ENCODE measurements at places on chromosomes 7 and 10.

- DNase-seq, result no peak
Observed at GRCh38 chr10:543131-543530, 146.3 kb downstream of the DIP2C start.

DNA sequence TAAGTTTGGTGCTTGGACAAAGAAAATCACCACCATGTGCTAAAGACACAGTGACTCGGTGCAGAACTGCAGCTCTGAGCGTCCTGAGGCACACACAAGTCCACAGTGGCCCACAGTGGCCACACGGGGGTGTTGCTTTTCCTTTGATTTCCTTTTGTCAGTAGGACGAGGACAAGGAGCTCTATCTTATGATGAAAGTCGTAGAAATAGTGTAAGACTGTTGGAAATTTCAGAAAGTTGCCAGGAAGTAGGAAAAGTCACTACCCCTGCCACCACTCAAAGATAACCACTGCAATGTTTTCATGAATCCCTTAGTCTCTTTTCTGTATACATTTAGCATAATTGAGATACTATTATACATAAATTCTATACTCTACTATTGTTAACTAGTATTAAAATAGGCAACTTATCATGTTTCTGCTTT, 146.0 kb downstream of the TNS3 start:
- DNase-seq, result peak; percentile 66

DNA sequence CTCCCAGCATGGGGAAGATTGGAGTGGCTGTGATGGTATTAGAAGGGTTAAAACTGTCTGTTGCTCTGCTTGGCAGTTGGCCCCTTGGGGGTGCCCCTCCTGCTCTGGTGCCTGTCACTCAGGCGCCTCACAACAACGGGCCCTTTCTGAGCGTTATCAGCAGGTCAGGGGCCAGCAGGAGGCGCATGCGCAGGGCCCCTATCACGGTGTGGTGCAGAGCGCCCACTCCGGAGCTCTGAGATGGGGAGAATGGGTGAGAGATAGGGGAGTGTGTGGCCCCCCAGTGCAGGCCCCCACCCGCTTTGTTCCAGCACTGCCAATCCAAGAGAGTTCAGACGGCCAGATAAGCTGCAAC, 24.8 kb downstream of the GBX1 start:
- no peak for DNase-seq

DNA sequence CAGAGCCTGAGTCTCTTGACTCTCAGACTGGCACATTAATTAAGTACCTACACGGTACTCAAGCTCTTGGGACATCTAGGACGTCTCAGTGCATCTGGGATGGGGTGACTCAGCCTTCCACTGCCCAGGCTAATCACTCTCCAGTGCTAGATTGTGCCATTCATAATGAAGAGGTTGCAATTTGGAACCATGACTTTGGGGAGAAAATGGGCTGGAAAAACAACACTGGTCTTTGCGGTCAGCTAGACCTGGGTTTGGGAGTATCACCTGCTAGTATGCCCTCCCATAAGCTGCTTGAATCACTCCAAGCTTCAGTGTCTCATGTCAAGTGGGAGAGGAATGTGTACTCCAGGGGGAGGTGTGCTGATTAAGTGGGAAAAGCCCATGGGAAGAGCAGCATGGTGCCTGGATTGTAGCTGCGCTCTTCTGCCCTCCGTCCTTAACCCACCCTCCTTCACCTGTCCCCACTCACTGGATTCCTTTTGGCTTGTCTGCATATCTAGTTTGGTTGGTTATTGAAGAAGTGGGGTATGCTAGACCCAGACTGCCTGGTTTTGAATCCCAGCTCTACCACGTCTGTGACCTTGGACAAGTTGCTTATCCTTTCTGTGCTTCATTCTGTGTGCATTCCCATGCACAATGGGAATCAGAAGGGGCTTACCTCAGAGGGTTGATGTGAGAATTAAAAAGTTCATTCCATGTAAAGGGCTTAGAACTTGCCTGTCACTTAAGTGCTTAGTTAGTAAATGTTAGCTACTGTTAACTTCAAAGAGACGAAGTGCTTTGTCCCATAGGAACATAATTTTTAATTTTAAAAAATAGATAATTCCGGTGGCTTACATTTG, 3.8 kb downstream of the NFE2L3 start:
- DNase-seq, result no peak

GRCh38 chr10:5046410-5046809, 42.8 kb upstream of the AKR1C2 start:
- DNase-seq, result no peak

DNA sequence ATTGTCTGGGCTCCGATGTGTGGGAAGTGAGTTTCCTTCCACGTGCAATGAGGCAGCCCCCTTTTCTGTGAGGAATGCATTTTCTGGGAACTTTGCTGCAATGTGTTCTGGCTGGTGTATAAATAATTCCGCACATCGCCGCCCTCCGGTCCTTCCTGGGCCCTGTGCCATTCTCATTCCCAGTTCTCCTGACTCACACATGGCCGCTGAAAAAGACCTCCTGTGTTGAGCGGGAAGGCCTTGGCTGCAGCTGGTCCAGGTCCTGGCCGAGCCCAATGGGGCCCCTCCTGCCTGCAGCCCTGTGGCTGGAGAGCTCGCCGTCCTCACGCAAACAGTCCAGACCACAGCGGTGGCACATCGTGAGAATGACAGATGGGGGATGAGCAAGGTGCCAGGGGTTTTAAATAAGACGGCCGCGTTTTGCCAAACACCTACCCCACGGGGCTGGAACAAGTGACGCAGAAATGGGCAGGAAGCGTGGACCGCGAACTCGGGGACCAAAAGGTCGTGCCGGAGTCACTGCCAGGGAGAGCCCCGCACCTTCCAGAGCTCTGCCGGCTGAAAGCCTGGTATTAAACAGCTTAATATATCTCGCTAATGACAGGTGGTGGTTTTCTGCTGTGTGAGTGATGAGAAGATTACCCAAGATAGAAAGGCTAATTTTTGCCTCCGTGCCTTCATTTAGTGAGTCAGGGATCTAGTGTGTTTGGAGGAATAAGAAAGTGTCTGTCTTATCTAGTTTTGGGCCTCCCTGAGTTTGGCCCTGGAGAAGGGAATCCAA, 37.0 kb downstream of the FAM20C start:
- DNase-seq, result peak; percentile 76

DNA sequence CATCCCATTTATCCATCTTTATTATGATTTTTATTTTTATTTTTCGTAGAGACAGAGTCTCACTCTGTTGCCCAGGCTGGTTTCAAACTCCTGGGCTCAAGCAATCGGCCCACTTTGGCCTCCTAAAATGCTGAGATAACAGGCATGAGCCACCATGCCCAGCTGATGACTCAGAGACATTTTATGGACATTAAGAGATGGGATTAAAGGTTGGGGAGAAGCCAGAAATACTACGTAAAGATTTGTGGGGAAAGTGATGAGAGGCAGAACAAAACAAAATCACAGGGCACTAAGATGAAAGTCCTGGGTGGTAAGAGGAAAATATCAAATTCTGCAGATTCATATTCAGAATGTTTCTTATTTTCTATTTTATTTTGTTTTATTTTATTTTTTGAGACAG, 7.6 kb downstream of the WNT8B start:
- no peak for DNase-seq

DNA sequence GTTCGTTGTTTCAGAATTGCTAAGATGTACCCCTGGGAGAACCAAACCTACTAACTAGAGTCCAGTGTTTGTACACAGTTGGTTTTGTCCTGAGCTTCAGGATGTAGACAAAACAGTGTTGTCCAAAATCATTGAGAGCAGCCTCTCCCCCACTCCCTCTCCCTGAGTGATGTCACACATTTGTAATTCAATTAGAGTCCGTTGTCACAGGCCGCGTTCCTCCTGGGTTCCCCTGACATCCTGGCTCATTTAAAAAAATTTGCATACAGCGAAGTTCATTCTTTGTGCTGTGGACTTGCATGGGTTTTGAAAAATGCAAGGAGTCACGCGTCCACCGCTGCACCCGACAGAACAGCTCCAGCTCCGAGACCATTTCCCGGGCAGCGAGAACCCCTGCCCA, 10.3 kb downstream of the GRIFIN start:
- DNase-seq, result no peak

GRCh38 chr10:16765509-16766375, 51.5 kb downstream of the RSU1 start:
- DNase-seq, result no peak

GRCh38 chr10:1706256-1706655, 31.1 kb downstream of the ADARB2 start:
- DNase-seq, result no peak

GRCh38 chr10:13779748-13780147, 193.0 kb downstream of the PRPF18 start:
- no peak for DNase-seq

DNA sequence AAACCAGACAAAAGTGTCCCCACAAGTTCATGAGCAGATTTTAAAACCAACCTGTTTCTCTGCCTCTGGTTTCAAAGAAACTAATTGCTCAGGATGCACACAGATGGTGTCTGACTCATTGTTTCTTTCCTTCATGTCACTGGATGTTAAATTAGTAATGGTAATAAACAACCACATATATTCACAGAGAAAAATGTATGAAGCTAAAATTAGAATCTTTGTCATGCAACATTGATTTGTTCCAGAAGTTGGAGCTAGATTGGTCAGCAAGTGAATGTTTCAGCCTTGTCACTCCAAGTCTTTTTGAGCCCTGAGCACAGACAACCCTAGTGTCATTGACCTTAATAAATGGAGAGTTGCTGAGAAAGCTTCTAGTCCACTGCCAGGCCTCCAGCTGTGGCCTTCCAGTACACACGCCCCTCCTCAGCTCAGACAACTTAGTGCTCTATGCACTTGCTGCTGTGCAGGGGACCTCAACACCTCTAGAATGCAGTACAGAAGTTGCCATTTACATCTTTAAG, 175.9 kb downstream of the CCDC71L start:
- no peak for DNase-seq

GRCh38 chr7:142885311-142886230, at the start of gene TRPV6:
TRPV6 (minus strand) TSS chr7:142885745.
- no peak for DNase-seq

GRCh38 chr10:508726-509125, 180.7 kb downstream of the DIP2C start:
- DNase-seq, result peak; percentile 24

GRCh38 chr7:73801577-73801976, 29.2 kb upstream of the CLDN4 start:
- DNase-seq, result no peak

DNA sequence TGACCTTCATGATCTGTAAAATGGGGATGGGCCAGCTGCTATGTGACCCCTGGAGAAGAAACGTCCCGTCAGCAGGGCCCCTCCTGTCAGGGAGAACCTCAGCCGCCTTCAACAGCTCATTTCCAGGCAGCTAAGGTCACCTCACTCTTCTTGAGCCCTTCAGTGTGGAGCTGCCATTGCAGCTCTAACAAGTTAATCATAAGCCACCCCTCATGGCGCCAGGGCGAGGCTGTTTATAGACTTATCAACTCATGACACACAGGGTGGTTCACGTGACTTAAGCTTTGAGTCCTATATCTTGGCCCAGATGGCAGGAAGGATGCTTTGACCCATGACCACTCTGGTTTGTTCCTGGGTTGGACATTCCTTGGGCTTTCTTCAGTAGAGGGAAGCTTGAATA, 315.1 kb downstream of the TNS3 start:
- DNase-seq, result no peak

DNA sequence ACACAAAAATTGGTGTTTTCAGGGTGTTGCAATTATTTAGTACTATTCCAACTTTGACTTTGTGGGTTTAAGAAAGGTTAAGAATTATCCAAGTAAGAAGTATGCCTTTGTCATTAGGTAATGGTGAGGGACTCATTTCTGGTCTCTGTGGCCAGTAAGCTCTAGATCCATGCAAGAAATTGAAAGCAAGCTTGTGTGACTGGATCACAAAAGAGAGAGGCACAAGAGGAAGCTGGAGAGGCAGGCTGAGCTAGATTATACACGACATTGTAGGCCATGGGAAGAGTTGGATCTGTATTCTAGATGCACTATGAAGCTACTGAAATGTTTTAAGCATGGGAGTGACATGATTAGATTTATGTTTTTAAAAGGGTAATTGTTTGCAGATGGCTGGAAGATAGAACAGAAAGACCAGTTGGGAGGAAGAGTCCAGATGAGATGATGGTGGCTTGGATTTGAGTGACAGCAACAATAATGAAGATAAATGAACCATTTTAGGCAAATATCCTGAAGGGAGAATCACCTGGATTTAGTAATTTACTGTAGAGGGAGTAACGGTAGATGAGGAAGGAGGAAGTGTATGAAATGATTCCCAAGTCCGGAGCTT, 50.0 kb downstream of the CALD1 start:
- no peak for DNase-seq

- no peak for DNase-seq
Observed at GRCh38 chr10:14196113-14196512, 134.6 kb downstream of the FRMD4A start.

DNA sequence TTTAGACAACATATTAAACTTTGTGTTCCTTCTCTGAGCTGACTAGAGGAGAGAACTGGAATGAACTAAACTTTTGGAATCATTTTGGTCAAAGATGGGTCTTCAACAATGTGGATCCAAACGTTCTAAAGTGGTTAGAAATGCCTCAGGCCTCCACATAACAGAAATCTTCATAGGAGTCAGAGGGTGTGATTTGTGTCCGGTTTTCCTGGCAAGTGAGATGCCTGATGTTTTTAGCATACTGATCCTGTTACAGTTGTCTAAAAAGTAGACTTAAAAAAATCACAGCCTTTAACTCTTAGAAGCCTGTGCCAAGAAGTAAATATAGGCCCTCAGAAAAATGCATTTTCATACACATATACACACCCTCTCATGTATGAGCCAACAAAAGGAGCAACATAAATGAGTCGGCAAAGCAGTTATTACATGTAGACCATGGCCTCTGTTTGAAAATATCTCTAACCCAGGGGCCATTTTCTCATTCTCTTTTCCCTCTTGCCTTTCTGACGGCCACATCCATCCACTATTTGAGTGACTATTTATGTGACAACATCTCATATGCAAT, 64.5 kb downstream of the ST7 start:
- no peak for DNase-seq

DNA sequence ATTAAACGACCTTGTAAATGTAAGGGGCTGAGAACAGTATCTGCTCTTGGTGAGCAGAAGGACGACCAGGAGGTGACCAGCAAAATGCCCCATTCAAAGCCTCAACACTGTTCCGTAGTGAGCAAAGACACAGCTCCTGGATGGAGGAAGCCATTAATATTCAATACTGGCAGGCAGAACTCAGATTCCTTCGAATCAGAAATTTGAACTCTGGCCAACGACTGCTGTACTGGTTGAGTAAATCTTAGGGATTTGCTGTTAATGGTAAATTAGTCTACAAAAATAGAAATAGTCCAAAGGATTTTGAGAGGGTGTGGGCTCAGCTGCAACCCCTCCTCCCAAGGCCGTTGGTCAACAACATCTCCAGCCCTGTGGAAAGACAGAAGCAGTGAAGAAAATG, 130.5 kb upstream of the PFKP start:
- DNase-seq, result no peak

- peak; percentile 71 for DNase-seq
Observed at GRCh38 chr7:74480861-74481417, 27.2 kb downstream of the GTF2IRD1 start.

GRCh38 chr7:107854989-107855388, 36.0 kb upstream of the DLD start:
- no peak for DNase-seq

DNA sequence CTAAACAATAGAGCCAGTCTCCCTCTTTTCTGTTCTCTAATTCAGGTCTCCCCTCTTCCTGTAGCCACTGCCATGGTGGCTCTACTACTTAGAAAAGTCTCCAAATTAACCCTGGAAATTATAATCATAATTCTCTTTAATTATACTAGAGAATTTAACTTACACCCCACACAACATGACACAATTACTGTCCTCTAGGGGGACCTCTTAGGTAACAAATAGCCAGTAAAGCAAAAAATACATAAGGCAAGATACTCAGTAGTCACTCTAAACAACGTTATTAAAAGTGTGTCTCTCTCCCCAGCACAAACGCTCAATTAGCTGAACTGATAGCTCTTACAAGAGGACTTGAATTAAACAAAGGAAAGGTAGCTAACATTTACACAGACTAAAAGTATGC, 44.3 kb upstream of the ZNF107 start:
- no peak for DNase-seq
